Spleen (tissue), 13 donors: ENCODE measurements at places on chromosomes 1 and 21. TPM values are rescaled to one million over a fixed set of nuclear protein-coding genes. Genes with fewer than 3 reads are reported as not detected.

Gene UBASH3A
- 11.4 TPM for total RNA-seq

DNA sequence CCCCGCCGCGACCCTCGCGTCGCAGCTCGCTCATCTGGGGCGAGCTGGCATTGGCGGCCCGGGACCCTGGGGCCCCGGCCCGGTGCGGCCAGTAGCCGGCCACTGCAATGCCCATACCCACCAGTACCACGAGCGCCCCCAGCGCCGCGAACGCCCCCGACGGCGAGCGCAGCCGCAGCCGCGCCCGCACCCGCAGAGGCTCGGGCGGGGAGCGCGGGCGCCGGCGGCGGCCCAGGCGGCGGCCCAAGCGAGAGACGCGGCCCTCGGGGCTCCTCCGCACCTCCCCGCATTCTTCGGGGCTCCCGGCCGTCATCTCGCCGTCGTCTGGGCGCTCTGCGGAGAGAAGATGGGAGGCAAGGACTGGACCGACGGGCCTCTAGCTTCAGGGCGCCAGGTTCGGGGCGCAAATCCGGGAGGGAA, 2.2 kb downstream of the TMEM200B start:
- DNase-seq, result no peak

Gene TMEM52
- total RNA-seq, result 1.1 TPM

GRCh38 chr1:161307230-161307768, 2.5 kb downstream of the MPZ start:
- peak; percentile 83 for DNase-seq

- DNase-seq, result no peak
Measured at GRCh38 chr1:3603156-3603555, 8.2 kb downstream of the MEGF6 start.

DNA sequence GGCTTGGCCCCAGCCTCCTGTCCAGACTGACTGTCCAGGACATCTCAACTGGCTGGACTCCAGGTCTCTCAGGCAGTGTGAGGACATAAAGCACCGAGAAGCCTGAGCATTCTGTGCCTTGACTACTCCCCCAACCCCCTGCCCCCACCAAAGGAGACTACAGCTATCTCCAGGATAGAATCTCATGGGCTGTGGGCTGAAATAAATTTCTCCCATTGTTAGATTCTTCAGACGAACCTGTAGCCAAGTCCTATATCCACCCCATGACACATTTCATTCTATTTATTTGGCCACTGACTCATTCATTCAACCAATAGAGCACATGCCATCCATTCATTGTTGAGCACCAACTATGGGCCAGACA, 11.4 kb downstream of the VWA5B1 start:
- no peak for DNase-seq

Gene LCE1D
- not detected for total RNA-seq

Gene CTSS
- total RNA-seq, result 572 TPM

- no peak for DNase-seq
Measured at GRCh38 chr1:236494586-236495466, 29.0 kb upstream of the LGALS8 start.

- no peak for DNase-seq
Measured at GRCh38 chr1:40739455-40740008, 44.1 kb upstream of the KCNQ4 start.

GRCh38 chr1:213340593-213340992, 289.6 kb downstream of the RPS6KC1 start:
- DNase-seq, result no peak

- DNase-seq, result no peak
Measured at GRCh38 chr1:208496467-208497371, 252.5 kb upstream of the PLXNA2 start.

DNA sequence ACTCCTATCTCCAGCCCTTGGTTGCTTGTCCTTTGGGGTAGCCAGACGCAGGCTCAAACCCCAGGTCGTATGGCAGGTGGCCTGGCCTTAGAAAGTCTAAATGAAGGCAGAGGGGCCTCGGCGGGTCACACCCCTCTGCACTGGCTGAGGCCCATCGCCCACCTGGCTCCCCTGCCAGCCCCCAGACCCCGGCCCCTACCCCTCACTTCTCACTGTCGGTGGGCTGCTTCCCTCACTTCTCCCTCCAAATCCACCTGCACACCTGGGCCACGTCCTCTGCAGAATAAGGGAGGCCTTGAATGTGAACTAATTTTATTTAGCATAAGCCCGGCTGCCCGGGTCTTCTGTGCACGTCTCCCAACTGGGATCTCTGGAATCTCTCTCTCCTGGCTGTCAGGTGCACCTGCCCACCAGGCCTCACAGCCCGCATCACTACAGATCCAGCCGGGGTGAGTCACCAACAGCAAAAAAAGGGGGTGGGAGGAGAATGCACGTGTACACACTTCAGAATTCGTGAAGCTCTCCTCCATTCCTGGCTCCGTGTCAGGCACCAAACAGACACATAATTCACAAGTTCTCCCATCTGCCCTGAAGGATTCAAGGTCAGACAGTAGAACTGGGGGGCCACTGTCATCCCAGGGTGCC, 107.5 kb upstream of the SIM2 start:
- no peak for DNase-seq

Gene LCE1B
- not detected for total RNA-seq

Gene FOXD3
- 0.23 TPM for total RNA-seq

DNA sequence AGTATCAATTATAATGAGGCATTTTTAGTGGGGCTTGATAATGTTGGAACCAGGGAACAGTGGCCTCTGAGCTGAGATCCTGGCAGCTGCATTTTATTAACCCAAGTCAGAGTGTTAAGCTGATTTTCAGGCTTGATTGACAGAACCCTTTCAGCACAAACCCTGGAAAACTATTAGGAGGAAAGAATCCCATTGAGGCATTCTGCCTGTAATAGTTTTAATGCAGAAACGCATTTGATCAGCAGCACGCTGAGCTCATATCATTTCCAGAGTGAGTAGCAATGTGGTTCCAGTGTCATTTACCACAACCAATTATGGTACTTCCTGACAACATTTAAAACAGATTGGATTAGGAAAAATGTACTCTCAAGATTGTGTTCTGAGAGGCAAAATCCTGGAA, 78.3 kb upstream of the BARHL2 start:
- DNase-seq, result no peak

DNA sequence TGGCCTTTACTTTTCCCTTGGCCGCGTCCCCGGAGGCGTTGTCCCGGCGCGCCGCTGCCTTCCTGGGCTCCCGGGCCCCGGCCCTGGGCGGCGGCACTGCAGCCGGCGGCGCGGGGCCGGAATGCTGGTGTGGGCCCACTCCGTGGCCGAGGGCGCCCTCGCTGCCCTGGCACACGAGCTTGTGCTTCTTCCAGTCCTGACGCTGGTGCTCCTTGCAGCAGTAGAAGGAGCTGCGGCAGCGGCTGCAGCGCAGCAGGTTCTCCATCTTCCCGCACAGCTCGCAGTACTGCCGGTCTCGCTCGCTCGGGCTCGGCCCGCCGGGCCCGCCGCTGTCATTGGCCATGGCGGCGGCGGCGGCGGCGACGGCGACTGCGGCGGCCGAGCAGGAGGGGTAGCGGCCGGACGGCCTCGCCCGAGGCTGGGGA, 529 bp downstream of the EGLN1 start:
- no peak for DNase-seq

DNA sequence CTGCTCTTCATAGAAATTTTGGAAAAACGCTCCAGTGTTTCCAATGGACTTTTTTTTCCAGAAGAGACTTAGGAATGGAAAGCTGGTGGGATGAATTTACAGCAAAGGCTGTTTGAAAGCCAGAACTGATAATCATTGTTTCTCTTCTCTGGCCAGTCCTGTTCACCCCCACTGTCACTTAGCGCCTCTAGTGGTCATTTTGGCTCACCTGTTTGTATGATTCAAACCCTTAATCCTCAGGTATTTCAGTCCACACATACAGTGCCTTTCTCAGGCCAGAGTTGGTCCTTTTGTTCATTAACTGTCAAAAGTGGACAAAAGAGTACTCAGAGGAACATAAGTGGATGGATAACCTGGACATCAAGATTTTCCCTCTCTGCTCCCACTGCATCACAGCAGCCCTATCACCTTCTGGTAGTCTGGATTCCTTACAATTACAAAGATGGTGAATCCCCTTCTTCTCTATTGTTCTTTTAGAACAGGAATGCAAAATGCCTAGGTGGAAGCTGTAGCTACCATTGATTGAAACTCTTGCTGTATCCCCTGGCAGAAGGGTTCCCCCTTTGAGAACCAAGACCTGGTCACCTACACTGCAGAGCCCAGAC, 177.6 kb upstream of the OLFM3 start:
- no peak for DNase-seq

DNA sequence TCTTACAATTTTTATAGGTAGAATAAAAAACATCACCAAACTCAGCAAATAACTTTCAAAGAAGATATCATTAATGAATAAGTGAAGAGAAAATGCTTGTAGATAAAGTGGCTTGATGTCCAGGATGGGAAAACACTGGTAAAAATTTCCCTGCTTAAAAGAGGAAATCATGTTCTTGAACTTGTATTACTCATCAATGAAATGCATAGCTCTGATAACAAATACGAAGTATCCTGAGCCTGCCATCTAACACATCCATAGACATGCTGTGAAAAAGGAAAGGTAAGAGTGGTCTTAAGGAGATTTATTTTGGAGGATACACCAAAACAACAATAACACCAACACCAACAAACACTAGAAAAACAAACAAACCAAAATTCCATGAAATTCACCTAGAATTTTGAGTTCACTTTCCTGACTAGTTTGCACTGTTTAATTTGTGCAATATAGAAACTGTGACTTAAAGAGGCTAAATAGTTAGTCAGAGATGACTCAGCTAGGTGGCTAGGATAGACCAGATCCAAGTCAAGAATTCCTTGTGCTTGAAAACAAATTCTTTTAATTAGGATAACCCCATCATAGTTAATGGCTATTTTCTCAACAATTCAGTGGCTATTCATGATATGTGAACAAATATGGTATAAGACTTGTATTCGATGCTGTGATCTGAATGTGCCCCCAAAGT, 179.8 kb upstream of the KCNK2 start:
- no peak for DNase-seq

Gene ASCL5
- total RNA-seq, result not detected

GRCh38 chr1:223189903-223190724, 47.1 kb upstream of the TLR5 start:
- no peak for DNase-seq

Gene KRTAP7-1
- not detected for total RNA-seq

Gene ADAMTSL4
- 8.8 TPM for total RNA-seq

Gene PLEKHM2
- 60.4 TPM for total RNA-seq

- peak; percentile 55 for DNase-seq
Measured at GRCh38 chr1:33319186-33319948, 1.5 kb downstream of the A3GALT2 start.

DNA sequence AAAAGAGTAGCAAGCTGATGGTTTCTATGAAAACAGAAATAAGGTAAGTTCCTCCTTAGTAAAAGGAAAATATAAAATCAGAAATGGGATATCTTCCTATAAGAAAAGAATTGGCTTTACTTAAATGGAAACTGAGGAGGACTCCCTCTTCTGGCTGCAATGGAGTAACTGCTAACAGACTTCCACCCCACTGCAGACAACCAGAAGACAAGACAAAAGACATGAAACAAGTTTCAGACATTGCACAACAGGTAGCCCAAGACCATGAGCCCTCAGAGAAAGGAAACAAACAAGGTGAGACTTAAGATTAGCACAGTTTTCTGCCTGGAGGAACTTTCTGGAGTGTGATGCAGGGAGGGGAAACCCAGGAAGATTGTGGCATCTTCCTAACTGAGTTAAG, 17.0 kb upstream of the OLFML2B start:
- DNase-seq, result no peak

DNA sequence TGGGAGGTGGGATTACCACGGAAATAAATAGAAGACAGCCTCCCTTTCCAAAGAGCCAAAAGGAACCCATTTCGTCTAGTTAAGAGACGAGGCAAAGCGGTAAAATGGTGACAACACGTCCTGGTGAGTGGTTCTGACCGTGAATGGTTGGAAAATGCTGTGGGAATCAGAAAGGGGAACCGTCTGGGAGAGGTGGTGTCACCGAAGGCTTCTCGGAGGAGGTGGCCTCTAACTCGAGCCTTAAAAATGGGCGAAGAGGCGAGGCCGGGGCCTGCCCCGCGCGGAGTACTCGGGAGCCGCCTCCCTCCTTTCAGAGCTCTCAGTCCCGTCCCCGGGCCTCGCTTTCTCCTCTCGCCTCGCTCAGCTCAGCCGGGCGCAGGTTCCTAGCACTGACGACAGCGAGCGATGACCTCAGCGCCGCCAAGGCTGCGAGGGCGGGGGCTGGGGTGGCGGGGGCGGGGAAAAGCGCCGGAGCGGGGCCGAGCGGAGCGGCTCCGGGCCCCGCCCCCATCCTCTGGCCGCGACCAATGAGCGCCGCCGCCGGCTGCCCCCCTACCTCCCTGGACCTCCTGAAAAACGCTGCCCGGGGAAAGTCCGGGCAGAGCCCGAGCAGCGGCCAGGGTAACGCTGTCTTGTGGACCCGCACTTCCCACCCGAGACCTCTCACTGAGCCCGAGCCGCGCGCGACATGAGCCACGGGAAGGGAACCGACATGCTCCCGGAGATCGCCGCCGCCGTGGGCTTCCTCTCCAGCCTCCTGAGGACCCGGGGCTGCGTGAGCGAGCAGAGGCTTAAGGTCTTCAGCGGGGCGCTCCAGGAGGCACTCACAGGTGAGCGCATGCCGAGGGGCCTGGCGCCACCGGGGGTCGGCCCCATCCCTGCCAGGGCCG, at the start of gene BTG2:
Gene BTG2 (plus strand): TSS at position 601 of the 890 bp plus-strand sequence. CDS start 88 bp downstream, at position 689.
- DNase-seq, result peak; percentile 98

GRCh38 chr1:118151312-118151937, 33.6 kb downstream of the SPAG17 start:
- DNase-seq, result no peak

Gene GSTM4
- total RNA-seq, result 53.0 TPM

GRCh38 chr21:36776981-36777617, 78.2 kb downstream of the SIM2 start:
- no peak for DNase-seq

Gene OR2L2
- total RNA-seq, result 0.84 TPM

DNA sequence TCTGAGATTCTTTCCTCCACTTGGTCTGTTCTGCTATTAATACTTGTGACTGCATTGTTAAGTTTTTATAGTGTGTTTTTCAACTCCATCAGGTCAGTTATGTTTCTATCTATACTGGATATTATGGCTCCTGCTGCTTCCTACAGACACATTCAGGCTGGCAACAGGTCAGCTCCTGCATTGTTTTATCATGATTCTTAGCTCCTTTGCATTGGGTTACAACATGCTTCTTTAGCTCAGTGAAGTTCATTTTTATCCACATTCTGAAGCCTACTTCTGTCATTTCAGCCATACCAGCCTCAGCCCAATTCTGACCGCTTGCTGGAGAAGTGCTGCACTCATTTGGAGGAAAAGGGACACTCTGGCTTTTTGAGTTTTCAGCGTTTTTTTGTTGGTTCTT, 37.3 kb upstream of the F3 start:
- DNase-seq, result no peak

DNA sequence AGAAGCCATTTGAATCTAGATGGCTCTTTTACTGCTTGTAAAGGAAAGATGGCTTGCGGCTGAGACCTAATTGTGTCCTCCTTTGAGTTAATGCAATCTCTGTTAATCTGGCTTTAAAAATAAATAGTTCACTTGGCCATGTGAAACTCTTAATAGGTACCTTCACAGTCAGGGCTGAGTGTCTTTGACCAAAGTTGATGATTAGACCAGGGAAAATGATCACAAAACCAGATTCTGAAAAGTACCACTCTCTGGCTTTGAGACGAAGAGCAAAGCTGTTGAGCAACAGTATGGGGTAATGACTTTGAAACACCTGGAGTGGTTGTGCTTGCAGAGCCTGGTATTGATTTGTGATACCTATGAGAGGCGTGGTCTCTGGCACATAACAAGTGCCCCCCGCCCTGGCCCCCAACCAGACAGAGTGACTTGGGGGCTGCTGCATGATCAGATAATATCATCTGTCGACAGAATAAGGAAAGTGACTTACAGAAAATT, 4.7 kb downstream of the HUNK start:
- peak; percentile 25 for DNase-seq
